CD14-positive monocyte (primary cell): ENCODE measurements at places on chromosomes 1 and 21.

GRCh38 chr1:198333744-198334143, 176.9 kb downstream of the NEK7 start:
- DNase-seq, result no peak

- no peak for DNase-seq
These were observed 122.6 kb downstream of the KCNJ6 start for GRCh38 chr21:37793660-37794059.

DNA sequence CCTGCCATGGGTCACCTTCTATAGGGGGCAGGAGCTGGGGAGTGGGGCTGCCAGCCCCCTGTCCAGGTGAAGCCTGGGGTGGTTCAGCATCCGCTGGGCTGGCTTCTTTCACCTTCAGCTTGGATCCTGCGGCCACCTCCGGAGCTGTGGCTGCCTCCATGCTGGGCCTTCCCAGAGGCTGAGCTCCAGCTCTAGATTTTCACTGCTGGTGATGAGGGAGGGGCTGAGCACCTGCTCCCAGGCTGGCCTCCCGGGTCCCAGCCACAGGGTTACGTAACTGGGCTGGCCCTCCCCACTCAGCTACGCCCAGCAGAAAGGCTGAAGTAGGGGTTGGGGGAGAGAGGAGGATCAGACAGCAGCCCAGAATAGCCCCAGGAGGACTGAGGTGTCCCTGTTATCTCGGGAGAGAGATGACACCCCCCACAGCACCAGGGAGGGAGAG, at the start of gene MYBPHL:
TSS of gene MYBPHL (minus strand) at position 180 of the 442 bp plus-strand sequence. CDS start at position 160, 20 bp downstream.
- no peak for DNase-seq

DNA sequence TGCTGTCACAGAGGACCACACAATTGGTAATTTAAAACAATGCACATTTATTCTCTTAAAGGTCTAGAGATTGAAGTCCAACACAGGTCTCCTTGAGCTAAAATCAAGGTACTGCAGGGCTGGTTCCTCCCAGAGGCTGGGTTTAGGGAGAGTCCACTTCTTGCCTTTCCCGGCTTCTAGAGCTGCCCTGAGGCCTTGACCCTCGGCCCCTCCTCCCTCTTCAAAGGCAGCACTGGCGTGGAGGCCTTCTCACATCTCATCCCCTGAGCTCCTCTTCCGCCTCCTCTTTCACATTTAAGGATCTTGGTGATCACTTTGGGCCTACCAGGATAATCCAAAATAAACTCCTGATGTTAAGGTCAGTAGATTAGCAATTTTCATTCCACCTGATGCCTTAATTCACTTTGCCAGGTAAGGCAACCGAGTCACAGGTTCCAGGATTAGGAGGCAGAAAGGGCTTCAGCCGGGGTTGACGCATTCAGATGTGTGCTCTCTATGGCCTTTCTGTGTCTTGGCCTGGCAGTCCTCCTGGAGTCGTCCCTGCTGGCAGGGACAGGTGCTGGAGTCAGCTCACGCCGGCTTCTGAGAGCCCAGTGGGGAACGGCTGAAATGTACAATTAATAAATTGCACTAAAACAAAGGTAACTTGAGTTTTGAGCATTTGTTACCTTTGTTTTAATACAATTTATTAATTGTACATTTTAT, 61.2 kb upstream of the ABCG1 start:
- no peak for DNase-seq

DNA sequence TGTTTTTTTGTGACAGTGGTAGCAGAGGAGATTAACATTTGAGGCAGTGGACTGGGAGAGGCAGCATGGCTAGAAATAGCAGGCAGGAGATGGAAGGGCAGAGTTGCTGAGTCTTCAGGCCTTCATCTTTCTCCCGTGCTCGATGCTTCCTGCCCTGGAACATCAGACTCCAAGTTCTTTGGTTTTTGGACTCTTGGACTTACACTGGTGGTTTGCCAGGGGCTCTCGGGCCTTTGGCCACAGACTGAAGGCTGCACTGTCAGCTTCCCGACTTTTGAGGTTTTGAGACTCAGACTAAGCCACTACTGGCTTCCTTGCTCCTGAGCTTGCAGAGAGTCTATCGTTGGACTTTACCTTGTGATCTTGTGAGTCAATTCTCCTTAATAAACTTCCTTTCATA, 24.2 kb upstream of the LEFTY2 start:
- no peak for DNase-seq

GRCh38 chr1:63704443-63704842, 69.4 kb upstream of the ROR1 start:
- DNase-seq, result no peak

GRCh38 chr1:109906160-109906838, 4.3 kb upstream of the CSF1 start:
- peak; percentile 75 for DNase-seq

GRCh38 chr1:92960395-92961130, 699 bp downstream of the DIPK1A start:
- peak; percentile 75 for DNase-seq

DNA sequence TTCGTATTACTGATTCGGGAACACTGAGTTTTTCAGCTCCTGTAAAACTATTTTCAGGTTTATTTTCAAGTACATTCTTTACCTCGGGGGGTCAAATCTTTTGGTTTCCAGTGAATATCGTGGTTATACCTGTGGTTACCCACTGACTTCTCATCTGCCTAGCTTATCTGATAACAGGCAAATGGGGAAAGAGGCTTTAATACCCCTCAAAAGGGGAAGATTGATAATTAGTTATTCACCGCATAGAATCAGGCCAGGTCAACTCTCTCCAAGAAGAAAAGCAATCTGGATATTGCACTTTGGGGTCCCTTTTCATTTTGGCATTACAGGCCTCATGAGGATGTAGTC, 23.0 kb downstream of the RUNX1 start:
- no peak for DNase-seq

DNA sequence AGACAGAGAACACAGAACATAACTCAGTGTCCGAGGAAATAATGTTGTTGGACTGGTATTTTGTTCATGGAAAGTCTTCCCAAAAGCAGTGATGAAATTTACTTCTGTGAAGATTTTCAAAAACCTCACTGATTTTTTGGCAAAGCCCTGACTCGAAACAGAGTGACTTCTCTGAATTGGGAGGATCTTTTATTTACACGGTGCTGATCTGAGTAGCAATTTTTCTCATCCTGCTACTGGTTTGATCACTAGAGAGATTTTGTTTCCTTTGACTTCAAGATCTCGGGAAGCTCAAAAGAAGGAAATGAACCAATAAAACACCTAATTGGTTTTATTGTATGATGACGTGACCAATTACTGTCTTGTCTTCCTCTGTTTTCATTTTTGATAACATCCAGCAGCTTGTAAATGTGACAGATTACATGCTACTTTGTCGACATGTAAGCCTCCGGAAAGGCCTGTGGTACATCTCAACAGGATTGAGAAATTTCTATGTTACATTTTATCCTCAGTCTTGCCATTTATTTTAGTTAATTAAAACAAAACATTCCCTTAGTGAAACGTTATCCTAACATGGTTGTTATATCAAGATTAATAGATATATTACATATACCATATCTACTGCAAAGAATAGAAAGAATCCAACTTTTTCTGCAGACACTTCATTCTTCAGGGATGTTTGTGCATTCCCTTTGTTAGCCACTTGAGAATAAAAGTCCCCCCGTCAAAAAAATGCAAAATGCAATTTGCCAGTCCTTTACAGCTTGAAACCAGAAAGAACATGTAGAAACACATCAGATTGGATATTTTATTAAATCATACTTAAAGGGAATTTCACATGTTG, 42.8 kb upstream of the IFI44L start:
- no peak for DNase-seq

- DNase-seq, result no peak
These were observed 522.7 kb downstream of the PLPP3 start for GRCh38 chr1:56056438-56057287.

DNA sequence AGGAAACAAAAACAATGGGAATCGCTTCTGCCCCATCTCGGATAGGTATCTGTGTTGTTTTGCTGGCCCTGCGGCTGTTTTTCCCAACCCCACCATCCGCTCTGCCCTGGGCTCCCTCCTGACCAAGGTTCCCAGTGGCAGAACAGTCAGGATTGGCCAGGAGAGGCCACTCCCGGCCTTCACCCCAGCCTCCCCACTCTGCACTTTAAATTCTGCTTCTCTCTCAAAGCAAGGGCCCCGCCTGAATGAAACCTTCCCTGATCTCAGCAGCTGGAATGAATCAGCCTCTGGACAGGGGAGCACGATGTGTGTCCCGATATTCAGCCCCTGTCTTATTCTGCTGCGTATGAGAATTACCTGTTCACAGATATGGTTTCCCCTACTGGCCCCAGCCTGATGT, 16.3 kb downstream of the C1orf115 start:
- no peak for DNase-seq

DNA sequence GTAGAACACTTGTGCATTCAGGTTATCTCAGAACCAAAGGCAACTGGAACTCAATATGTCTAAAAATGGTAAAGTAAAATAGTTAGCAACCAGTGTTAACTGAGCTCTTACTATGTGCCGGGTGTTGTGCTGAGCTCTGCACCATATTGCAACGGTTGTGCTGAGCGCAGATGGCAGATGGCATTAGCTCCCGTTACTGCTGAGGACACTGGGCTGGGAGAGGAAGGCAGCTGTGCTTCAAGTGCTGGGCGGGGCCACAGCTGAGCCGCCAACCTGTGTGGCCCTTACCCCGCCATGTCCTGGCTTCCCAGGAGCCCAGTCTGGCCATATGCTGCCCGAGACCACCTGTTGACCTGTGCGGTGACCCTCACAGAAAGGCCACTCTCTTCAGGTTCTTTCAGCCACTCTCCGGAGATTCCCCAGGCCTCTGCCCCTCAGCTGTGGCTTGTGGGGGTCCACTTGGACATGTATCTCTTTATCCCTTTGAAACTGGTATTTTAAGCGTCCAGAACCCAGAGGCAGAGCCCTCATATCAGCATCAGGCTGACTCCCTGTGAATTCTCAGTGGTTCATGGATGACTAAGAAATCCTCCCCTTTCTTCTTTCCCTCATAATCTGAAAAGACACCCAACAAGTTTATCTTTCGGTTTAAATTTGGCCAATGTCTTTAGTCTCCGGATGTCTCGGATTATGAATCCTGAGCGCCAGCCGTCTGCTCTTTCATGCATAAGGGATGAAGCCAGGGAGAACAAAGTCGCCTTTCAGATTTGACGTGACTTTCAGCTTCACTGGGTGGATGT, 26.4 kb downstream of the LDLRAP1 start:
- DNase-seq, result no peak

- DNase-seq, result no peak
These were observed 97.6 kb downstream of the ROR1 start for GRCh38 chr1:63871463-63871862.

DNA sequence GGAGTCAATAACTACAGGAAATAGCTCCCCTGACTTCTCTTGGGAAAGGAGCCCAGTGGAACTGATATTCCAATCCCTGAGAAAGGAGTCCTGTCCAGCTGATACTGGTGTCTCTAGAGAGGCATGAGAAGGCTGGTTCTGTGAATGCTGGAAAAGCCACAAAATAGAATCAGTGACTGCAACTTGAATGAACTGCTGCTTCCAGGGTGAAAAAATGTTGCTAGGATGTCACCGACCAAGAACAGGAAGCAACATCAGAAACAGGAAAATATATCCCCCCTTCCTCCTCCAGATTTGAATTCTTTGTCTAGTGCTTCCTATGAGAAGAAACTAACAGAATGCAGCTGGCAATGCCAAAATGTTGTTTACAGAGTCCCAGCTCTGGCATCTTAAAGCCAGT, 269.3 kb upstream of the LYPLAL1 start:
- no peak for DNase-seq

DNA sequence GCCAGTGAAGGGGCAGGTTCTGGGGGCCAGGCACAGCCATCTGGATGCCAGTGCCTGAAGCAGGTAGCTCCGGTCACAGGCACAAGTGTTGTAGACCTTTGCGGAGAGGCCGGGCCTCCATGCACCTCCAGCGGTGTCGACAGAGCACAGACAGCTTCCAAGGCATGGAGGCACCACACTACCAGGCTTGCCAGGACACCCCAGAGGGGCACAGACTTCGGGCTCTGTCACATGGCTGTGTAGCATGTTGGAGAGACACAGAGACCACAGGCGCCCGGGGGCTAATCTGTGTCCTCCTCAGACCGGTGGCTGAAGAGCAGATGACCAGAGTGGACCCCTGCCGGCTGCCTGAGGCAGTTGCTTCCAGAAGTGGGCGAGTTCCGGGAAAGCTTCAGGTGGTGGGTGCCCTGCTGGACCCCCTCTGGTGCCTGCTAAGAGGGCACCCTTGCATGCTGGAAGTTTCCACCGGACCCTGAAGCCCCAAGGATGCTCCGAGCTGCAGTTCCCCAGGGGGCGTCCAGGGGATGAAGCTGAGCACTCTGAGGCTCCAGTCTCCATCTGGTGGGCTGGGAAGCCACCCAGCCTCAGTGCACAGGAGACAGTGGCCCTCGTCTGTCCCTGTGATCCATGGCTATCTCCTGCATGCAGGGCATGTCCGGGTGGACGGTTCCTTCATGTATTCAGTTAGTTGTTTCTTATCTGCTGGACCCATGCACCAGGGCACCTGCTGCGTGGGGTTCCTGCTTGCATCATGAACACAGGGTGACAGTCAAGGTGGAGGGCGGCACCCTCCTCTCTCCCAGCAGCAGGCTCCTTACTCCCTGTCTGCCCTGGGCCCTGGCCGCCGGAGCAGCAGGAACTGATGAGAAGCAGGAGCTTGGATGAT, 82.4 kb downstream of the OBSCN start:
- DNase-seq, result no peak

GRCh38 chr1:61808968-61809367, 66.7 kb downstream of the PATJ start:
- DNase-seq, result no peak

- peak; percentile 33 for DNase-seq
These were observed 71.4 kb downstream of the USP1 start for GRCh38 chr1:62508187-62508758.

- no peak for DNase-seq
These were observed 4.1 kb upstream of the TPRG1L start for GRCh38 chr1:3620708-3621107.

DNA sequence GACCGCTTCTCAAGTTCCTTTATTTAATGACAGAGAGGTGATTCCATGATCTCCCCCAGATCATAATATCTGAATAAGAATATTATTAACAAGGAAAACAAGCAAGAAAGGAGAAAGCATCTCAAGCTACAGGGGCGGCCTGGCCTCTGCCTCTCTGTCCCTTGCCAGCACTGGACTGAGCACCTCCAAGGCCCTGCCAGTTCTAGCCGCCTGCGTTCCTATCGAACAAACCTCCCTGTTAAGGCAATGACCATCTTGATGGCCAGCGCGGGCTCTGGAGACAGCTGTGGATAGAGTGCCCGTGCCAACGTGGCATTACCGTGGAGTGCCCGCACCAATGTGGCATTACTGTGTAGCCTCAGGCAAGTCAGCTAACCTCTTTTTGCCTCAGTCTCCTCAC, 84.8 kb downstream of the NPHP4 start:
- DNase-seq, result no peak

- DNase-seq, result no peak
These were observed 54.6 kb upstream of the DPT start for GRCh38 chr1:168783458-168784210.

GRCh38 chr1:93701629-93702028, 20.0 kb upstream of the BCAR3 start:
- DNase-seq, result no peak
